ENCODE measurements at places on chromosomes 12 and 14. TPM values are rescaled to one million over a fixed set of nuclear protein-coding genes. Genes with fewer than 3 reads are reported as not detected.

Gene RCOR1
- total RNA-seq = 8.9 TPM

Gene KRT75
- not detected for total RNA-seq

Gene SUPT16H
- total RNA-seq = 63.7 TPM

Gene FBLN5
- 112 TPM for total RNA-seq

Gene RGS6
- total RNA-seq = 8.0 TPM

Measured in sigmoid colon (tissue), 7 donors.